ENCODE measurements at places on chromosomes 7 and 10.

DNA sequence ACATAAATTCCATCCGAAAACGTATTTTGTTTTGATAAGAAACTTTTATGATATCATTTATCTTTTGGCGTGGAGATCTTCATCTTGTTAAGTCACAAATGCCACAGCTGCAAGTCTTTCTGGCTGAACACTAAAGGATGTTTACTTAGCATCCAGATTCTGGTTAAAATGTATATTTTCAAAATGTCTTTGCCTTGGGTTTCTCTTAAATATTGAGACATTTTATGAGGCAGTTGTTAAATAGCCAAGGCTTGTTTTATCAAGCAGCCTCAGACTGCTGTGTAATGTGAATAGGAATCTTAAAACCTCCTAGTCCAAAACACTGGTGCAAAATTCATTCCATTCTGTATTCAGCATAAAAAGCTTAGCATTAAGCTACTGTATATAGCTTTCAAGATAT, 136.3 kb upstream of the FZD1 start:
- no peak for DNase-seq

DNA sequence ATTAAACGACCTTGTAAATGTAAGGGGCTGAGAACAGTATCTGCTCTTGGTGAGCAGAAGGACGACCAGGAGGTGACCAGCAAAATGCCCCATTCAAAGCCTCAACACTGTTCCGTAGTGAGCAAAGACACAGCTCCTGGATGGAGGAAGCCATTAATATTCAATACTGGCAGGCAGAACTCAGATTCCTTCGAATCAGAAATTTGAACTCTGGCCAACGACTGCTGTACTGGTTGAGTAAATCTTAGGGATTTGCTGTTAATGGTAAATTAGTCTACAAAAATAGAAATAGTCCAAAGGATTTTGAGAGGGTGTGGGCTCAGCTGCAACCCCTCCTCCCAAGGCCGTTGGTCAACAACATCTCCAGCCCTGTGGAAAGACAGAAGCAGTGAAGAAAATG, 130.5 kb upstream of the PFKP start:
- no peak for DNase-seq

- DNase-seq, result no peak
Measured at GRCh38 chr7:147903536-147904218, 686.9 kb upstream of the C7orf33 start.

- DNase-seq, result no peak
Measured at GRCh38 chr10:124083047-124083739, 10.2 kb downstream of the CHST15 start.

DNA sequence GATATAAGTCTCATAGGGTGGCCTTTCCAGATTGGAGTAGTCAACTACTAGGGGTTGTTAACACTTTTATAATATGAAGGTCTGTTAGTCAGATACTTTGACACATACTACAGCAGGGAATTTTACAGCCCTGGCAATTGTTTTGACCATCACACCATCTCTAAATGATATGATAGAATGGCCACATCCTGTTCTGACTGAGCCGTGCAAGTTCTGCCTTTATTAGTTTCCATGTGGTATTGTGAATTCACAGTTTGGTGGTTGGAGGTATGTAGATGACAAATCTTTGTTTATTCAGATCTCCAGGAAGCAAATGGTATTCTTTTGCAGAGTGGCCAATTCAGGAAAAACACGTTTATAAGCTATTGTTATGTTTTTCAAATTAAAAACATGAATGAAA, 83.0 kb downstream of the NRG3 start:
- no peak for DNase-seq

All from right kidney (tissue), 9 donors.